Cortex of kidney (tissue), 1 donor: ENCODE measurements at places on chromosomes 7 and 10.

- no peak for DNase-seq
Measured at GRCh38 chr10:29078919-29079318, 210.0 kb upstream of the LYZL1 start.

GRCh38 chr7:40629891-40630290, 495.1 kb downstream of the SUGCT start:
- no peak for DNase-seq

GRCh38 chr10:68052463-68052862, 22.6 kb downstream of the HERC4 start:
- DNase-seq, result no peak

- no peak for DNase-seq
Measured at GRCh38 chr10:93126483-93127052, 52.9 kb downstream of the CYP26A1 start.

DNA sequence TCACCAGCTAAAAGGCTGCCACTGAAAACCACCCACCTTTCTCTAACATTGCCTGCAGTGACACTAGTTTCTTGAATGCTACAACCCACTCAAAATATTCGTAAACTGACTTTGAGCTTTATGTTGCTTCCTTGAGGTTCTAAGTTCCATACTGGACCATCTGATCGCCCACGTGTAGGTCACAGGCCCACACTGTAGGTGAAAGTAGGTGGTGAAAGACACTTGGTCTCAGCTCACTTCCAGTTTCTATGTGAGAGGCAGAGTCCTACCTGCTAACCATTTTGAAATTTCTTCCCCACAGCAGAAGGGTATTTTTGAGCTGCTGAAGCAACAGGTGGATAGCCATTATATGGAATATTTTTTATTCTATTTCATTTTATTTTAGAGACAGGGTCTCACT, 97.3 kb downstream of the MYO3A start:
- no peak for DNase-seq

DNA sequence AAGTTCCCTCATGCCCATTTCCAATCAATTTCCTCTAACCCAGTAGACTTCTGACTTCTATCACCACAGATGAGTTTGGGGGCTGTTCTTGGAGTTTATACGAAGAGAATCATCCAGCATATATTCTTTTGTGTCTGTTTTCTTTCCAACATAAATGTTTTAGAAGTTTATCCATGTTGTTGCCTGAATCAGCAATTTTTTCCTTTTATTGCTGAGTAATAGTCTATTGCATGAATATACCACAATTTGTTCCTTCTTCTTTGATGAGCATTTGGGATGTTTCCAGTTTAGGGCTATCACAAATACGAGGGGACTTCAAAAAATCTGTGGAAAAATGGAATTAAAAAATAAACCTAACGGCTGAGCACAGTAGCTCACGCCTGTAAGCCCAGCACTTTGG, 26.2 kb downstream of the COPG2 start:
- no peak for DNase-seq
